T-helper 2 cell treated with Interferon-gamma antibody and Interleukin-4, amounts not matched to agents 5 μg/mL and 100 μg/mL, for 36 hours (primary cell): ENCODE measurements at places on chromosomes 4 and X.

DNA sequence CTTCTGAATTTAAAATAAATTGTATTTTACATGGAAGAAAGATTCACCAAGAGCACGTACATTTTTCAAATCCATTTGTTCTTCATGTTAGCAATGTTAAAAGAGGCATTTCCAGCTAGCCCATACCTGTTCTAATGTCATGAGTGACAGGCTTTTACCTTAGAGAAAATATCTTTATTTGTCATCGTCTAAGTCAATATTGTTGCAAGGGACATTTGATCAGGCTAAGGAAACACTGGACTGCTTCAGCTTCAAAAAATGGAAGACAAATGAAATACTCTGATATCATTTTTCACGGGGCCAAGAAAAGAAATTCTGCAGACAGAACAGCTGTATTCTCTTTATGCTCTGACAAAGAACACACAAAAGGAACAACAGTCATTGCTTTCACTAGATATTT is 207.7 kb downstream of the RCHY1 start:
- no peaks in the 10 kb centered on the region for H3K4me1 ChIP-seq
- no peak for DNase-seq
- H3K27me3 ChIP-seq: no peaks in the 10 kb centered on the region
- H3K4me3 ChIP-seq: no peak overlapping the region
- no peaks in the 10 kb centered on the region for H3K36me3 ChIP-seq

DNA sequence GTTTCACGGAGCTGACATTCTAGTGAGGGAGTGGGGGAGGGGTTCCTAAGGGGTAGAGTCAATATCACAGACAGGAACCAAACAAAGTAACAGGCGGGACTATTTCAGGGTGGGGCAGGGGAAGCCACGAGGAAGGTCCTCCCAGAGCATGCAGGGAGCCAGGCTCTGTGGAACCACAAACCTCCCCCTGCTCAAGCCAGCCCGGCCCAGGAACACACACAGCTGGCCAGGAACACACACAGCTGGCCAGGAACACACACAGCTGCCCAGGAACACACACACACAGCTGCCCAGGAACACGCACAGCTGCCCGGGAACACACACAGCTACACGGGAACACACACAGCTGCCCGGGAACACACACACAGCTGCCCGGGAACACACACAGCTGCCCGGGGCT is 24.8 kb downstream of the EVC2 start:
- no peak overlapping the region for H3K4me3 ChIP-seq
- H3K4me1 ChIP-seq: no peaks in the 10 kb centered on the region
- DNase-seq: no peak
- no peaks in the 10 kb centered on the region for H3K27me3 ChIP-seq
- H3K27ac ChIP-seq: no peak overlapping the region

GRCh38 chrX:42577936-42578470 is 200.0 kb downstream of the PPP1R2C start:
- no peaks in the 10 kb centered on the region for H3K36me3 ChIP-seq
- H3K4me1 ChIP-seq: peaks cover 4% of the 10 kb centered on the region
- no peak for DNase-seq
- H3K27ac ChIP-seq: no peak overlapping the region

DNA sequence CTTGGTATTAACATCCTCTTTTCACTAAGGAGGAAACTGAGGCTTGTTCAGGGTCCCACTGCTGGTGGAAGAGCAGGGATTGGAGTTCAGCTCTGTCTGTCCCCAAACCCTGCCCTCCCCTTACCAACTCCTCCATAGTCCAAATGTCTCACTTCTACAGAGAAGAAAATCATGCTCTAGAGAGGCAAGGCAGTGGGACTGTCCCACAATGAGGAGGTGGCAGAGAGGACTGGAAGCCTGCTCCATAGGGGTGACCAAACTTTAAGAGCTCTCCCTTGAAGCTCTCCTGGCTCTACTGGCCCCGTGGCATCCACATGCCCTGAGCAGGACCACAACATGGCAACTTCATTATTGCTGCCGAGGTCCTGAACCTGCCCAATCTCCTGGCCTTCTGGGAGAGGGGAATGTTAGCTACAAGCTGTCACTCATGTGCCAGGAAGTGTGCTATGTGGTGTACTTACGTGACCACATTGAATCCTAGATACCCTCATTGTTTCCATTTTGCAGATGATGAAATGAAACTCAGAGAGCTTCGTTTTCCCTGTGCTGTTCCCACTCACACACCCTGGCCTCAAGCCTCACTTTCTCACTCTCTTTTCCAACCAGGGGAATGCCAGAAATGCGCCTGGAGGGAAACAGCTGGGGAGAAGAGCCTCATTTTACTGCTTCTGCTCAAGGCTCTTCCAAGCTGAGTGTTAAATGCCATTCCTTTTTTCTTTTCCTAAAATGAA is 71.5 kb downstream of the ANAPC4 start:
- no peak overlapping the region for H3K27ac ChIP-seq
- H3K4me3 ChIP-seq: no peak overlapping the region
- peaks cover 3% of the 10 kb centered on the region for H3K27me3 ChIP-seq
- no peaks in the 10 kb centered on the region for H3K4me1 ChIP-seq
- no peaks in the 10 kb centered on the region for H3K36me3 ChIP-seq

DNA sequence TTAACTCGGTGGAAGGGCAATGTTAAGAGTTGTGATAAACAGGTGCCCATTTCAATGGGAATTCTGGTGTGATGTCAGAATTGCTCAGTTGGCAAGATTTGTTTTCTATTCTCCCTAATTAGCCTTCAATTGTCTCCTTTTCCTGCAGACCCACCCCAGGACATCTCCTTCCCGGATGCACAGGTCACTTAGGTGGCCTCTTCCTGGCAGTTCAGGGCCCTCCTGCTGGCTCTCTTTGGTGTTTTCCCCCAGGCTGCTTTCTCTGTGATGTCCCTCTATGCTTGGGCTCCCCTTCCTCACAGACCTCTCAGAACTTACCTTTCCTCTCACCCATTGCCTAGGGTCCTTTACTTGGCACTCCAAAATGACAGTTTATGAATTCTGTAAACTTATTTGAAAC is 126.3 kb downstream of the GPAT3 start:
- H3K4me1 ChIP-seq: no peaks in the 10 kb centered on the region
- no peak overlapping the region for H3K4me3 ChIP-seq
- H3K27ac ChIP-seq: no peak overlapping the region
- H3K36me3 ChIP-seq: no peaks in the 10 kb centered on the region
- peaks cover 2% of the 10 kb centered on the region for H3K27me3 ChIP-seq

GRCh38 chrX:66221856-66222255 is 57.8 kb downstream of the HEPH start:
- H3K27ac ChIP-seq: no peak overlapping the region
- H3K4me1 ChIP-seq: no peaks in the 10 kb centered on the region
- no peaks in the 10 kb centered on the region for H3K27me3 ChIP-seq
- no peak for DNase-seq
- H3K36me3 ChIP-seq: no peaks in the 10 kb centered on the region
- no peak overlapping the region for H3K4me3 ChIP-seq

GRCh38 chr4:84952004-84952403 is 14.5 kb downstream of the WDFY3 start:
- H3K4me3 ChIP-seq: no peak overlapping the region
- no peaks in the 10 kb centered on the region for H3K36me3 ChIP-seq
- no peak overlapping the region for H3K27ac ChIP-seq
- DNase-seq: no peak
- no peaks in the 10 kb centered on the region for H3K27me3 ChIP-seq
- no peaks in the 10 kb centered on the region for H3K4me1 ChIP-seq
